ENCODE measurements at places on chromosomes 11 and 22.

- peak; percentile 82 for DNase-seq
Measured at GRCh38 chr11:33620423-33621171, 80.0 kb downstream of the C11orf91 start.

DNA sequence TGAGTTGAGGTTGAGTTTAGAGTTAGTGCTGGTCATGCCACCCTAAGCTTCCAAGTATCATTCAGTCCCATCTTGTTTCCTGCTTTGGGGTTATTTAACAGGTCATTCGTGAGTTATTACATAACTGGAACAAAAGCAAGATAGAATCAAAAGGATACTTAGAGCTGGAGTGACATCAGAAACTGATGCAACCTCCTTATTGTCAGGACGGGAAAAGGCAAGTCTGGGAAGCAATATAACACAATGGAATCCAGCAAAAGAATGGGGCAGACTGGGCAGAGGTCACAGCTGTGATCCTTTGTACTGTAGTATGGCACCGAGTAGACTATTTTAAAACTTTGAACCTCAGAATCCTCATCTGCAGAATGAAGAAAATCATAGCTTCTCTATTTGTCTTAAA lies 4.4 kb upstream of the PRSS23 start:
- DNase-seq, result peak; percentile 59

DNA sequence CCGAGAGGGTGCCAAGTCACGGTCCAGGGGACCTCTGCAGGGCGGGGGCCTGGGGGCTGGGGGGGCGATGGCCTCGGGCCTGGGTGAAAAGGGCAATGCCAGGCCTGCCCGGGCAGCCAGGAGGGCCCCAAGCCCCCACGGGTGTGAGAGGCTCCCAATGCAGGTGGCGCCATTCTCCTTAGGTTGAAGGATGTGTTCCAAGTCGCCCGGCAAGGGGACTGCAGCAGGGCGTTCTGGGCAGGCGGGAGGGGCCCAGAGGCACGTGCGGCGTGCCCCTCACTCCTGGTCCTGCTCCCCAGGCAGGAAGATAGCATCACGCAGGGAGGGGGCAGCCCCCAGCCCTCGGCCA lies 730 bp upstream of the TNNI2 start:
- no peak for DNase-seq

DNA sequence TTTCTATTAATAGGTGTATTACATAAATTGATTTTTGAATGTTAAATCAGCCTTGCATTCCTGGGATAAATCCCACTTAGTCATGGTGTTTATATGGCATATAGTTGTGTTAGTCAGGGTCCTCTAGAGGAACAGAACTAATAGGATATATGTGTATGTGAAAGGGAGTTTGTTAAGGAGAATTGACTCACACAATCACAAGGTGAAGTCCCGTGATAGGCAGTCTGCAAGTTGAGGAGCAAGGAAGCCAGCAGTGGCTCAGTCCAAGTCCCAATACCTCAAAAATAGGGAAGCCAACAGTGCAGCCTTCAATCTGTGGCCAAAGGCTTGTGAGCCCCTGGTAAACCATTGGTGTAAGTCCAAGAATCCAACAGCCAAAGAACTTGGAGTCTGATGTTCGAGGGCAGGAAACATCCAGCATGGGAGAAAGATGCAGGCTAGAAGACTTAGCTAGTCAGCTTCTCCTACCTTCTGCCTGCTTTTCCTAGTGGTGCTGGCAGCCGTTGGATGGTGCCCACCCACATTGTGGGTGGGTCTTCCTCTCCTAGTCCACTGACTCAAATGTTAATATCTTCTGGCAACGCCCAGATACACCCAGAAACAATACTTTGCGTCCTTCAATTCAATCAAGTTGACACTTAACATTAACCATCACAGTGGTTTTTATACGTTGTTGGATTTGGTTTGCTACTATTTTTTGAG lies 12.9 kb downstream of the SFI1 start:
- no peak for DNase-seq

DNA sequence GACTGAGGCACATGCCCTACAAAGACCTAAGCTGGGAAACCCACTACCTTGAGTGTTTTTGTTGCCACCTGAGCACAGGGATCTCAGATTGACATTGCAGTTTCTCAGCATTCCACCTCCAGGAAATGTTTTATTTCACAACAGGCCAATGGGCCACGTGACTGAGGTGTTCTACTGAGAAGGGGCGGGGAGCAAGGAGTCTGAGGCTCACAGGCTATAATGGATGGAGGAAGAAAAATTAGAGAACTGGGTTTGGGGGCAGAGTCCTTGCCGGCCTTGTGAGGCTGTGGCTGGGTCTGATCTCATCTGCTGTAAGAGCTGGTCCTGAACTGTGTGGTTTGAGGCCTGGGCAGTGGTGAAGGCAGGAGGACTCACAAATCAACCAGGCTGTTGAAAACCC lies 40.7 kb downstream of the ZNF202 start:
- no peak for DNase-seq

DNA sequence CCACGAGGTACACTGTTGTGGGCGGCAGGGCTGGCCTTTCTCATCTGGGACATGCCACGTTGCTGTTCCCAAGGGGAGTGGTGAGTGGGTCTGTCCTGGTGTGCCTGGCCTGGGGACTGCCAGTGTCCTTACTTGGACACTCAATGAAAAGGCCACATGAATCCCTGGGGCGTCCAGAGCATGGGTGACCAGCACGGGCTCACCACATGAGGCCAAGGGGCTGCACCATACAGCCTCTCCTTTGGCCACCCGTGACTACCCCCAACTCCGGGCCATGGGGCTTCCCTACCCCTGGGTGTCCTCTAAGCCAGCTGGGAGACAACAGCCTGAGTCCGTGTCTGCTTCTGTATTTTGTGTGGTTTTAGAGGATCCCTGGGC lies 20.2 kb upstream of the TXNRD2 start:
- DNase-seq, result no peak

DNA sequence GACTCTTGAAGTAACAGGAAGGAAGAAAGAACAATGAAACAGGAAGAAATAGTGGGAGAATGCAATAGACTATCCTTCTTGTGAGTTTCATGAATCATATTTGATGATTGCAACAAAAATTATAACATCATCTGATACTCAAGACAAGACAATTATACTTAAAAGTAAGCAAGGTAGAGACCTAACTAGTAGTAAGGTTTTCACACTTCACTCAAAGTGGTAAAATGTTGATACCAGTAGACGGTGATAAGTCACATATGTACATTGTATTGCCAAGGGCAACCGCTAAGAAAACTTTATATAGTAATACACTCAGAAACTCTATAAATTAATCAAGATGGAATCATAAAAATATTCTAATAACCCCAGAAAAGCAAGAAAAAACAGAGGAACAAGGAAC lies 107.8 kb downstream of the CYP2R1 start:
- no peak for DNase-seq

GRCh38 chr11:119306373-119306890 lies 10.5 kb downstream of the MCAM start:
- peak; percentile 46 for DNase-seq

GRCh38 chr11:95767498-95767897 lies 22.1 kb downstream of the FAM76B start:
- DNase-seq, result peak; percentile 64

- peak; percentile 48 for DNase-seq
Measured at GRCh38 chr22:30202531-30203006, 44.0 kb downstream of the LIF start.

DNA sequence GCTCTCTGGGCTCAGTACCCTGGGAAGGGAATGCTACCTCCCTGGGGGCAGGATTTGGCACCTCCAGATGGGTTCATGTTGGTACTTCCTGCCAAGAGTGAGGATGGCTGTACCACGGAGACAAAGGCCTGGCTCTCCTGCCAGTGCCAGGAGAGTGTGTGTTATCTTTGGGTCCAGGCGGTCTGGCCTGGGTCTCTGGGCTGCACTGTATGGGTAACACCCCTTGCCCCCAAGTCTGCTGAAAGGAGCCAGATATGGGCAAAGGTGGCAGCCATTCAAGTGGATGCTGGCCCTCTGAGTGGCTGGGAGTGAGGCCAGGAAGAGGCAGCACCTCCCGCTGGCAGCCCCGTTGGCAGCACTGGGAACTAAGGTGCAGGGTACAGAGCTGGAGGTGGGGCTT lies 91.5 kb downstream of the NECTIN1 start:
- no peak for DNase-seq

GRCh38 chr11:8267831-8268529 lies 4.3 kb upstream of the LMO1 start:
- no peak for DNase-seq

GRCh38 chr11:131658414-131658813 lies 288.0 kb downstream of the NTM start:
- DNase-seq, result no peak

GRCh38 chr11:64765851-64766665 lies 6.3 kb upstream of the PYGM start:
- DNase-seq, result no peak

- peak; percentile 2 for DNase-seq
Measured at GRCh38 chr11:115501893-115502589, 2.2 kb downstream of the CADM1 start.

- no peak for DNase-seq
Measured at GRCh38 chr22:24419475-24419850, 7.9 kb upstream of the ADORA2A start.

GRCh38 chr22:27561286-27561904 lies 240.2 kb downstream of the MN1 start:
- no peak for DNase-seq

DNA sequence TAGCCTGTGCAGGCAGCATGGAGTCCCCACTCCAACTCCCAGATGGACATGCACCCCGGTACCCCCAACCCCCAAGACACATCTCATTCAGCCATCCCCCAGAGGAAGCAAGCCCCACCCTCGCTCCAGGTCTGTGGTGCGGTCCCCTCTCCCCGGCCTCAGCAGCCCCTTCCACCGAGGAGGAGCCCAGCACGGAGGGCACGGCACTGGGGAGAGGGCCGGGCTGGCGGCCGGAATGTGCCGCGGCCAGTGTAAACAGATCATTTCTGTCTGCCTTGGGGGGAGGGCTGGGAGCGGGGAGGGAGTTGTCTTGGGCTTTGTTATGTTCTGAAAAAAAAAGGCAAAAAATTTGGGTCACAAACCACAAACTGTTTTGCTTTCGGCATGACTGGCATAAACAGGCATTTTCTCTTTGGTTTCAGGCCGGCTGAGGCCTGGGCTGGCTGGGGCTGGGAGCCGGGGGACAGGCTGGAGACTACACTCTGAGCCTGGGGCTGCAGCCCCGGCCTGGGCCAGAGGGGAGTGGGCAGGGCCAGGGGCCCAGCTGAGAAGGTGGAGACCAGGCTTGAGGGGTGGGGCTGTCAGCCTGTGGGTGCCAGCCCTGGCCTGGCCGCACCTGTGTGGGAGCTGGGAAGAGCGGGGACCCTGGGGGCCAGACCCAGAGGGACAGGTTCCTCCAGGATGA lies 16.8 kb downstream of the IGF2 start:
- DNase-seq, result peak; percentile 82

DNA sequence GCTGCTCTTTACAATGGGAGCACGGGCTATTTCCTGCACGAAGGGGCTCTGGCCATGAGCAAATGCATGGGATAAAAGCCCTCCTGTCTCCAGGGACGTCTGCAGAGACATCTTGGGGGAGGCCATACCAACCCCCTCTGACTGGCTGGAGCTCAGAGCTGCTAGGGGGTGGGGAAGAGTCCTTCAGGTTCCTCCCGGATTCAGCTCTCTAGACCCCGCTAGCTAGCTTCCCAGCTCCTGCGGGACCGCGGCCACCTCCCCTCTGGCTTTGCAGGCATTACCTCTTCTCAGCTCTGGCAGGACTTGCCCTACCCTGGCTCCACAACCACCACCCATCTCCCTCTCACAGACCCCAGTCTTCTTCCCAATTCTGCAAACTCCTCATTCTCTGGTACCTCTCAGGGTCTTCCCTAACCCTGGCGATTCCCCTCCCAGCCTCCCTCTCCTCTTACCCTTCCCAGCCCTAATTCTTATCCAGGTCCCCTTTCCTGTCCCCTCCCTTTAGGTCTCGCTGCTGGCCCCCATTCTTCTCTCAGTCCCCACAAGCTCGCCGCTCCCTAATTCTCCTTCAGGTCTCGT lies 802 bp downstream of the SYT13 start:
- no peak for DNase-seq

GRCh38 chr22:45434981-45435380 lies 21.5 kb downstream of the RIBC2 start:
- DNase-seq, result no peak

DNA sequence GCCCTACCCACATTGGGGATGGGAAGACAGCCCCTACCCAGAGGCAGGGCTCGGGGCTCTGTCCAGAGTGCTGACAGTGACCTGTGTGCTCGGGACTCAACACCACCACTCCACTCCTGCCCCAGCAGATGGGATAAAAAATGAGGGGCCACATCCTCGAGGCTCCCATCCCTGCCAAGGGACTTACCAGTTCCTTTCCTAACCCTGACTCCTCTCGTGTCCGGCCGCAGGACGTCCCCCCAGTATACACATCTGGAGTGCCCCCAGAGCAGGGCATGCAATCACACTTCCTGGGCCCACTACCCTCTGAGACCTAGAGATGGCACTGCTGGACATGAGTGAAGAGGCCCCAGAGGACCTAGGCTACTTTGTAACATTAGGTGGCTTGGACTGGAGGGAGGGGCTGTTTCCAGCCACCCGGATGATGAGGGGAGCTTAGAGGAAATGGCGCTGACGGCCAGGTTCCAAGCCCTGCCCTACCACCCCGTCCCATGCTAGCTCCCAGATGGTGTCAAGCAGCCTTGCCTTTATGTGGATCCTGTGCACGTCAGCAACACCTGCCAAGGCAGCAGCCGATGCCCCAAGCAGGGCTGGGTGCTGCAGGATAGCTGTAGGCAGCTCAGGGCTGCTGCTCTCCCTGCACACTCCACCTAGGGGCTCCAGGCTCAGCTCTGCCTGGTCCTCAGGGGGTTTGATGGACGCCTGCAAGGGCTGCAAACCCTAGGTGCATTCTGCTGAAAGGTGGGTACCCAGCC lies 86.6 kb downstream of the DGCR2 start:
- DNase-seq, result peak; percentile 18

DNA sequence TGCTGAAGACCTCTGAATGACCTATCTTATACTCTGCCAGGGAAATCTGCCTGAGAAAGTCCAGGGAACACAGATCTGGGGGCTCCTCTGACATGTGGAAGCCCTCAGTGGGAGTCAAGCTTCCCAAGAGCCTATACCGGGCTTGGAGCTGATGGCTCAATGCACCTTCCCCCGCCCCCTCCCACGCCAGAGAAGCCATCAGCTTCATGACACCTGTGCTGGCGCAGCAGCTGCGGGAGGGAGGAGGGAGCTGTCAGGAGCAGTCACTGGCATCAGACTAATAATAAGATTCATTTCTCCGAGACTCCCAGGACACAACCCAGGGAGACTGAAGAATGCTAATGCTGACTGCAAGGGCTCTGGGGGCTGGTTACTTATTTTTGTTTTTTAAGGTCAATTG lies 47.8 kb downstream of the SPATA19 start:
- no peak for DNase-seq

- peak; percentile 96 for DNase-seq
Measured at GRCh38 chr11:69301455-69302401, 7.8 kb downstream of the MYEOV start.

DNA sequence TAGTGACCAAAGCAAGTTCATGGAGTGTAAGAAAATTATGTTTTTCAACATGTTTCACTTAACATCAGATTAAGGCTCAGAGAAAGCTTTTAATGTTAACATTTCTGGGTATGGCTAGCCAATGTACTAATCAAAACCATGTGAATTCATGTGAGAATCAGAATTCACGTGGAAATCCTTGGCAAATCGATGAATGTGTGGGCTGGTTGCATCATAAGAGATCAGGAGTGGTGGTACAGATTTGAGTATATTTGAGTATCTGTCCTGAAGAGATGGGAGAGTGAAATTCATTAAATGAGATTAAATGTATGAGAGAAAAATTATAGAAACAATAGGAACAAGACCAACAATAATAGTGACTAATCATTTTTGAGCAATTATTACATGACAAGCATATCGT lies 638.6 kb upstream of the ANO5 start:
- no peak for DNase-seq
